ENCODE measurements at places on chromosomes 11 and 22.

DNA sequence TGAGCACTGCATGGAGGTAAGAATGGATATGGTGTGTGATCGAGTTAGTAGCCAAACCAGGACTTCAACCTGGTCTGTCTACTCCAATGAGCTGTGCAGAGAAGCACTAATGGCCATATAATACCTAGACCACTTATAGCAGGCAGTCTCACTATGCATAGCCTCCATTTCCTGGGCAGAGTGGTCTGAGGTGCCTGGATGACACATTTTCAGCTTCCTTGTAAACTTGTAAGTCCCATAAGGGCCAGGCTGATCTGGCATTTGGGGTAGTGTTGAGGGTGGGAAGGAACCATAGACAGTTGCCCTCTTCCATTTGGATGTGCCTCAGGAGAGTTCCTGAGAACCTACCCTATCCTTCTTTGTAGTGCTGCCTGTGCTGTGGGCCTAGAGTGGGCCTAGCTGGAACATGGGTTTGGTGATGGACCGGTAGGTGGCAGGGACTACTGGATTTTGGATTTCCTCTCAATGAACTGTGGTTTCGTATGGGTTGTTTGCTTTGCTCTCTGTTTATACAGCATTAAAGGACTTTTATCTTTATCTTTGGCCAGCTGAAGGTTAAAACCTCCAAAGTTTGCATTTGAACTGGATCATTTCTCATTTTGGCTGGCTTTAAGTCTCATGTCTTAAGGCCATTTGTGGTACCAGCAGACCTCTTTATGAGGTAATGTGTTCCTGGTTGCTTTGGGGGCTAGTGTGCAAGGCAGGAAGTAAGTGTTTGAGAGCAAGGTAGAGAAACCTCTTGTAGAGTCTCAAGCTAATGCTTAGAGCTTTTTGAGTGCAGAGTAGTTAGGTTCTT lies 86.9 kb downstream of the STIM1 start:
- no peak for DNase-seq

DNA sequence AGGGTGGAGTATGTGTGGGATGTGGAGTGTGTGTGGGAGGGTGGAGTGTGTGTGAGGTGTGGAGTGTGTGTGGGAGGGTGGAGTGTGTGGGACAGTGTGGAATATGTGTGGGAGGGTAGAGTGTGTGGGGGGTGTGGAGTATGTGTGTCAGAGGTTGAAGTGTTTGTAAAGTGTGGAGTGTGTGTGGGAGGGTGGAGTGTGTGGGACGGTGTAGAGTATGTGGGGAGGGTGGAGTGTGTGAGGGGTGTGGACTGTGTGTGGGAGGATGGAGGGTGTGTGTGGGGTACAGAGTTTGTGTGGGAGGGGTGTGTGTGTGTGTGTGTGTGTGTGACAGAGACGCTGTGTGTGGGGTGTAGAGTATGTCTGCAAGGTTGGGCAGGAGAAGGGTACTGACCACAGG lies 355.5 kb downstream of the CADM1 start:
- no peak for DNase-seq

DNA sequence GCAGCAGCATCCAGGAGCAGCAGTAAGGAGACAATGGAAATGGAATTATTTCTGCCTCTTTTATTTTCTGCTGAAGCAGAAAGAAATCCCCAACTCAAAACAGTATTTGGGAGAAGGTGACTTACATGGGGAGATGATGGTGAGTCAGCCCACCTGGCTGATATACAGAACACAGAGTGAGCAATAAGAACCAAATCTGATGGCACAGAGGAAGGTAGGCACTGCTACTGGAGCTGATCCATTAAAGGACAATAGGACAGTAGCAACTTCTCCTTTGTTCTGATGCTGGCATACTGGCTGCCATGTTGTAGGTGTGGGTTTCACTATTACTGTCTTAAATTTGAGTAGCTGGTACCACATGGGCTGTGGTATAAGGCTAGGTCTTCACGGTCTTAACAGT lies 45.2 kb downstream of the CLPB start:
- no peak for DNase-seq

DNA sequence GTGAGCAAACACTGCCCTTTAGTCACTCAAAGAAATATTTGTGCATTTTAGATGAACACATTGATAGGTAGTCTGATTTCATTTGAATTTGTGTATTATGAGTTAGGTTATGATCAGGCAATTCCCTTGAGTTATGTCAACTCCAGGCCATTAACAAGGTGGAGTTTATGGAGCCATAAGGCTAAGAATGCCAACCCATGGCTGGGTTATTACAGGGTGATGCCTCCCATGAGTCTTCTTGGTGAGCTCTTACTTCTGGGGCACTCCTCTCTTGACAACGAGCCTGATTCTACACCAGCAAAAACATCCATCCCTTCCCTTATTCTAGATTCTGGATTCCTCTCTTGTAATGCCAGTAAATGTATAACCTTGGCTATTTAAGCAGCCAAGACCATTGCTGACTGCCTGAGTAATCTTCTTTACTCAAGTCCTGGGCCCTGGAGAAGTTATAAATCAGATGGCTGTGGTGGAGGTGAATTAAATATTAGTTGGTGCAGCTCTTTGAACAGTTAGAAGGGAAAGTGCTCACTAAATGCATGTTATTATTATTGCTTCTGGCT lies 645.7 kb upstream of the TENM4 start:
- DNase-seq = no peak

- DNase-seq = no peak
These were observed 9.0 kb downstream of the OR51S1 start for GRCh38 chr11:4839851-4840549.

- no peak for DNase-seq
These were observed 283.1 kb upstream of the CADM1 start for GRCh38 chr11:115787302-115787701.

GRCh38 chr11:126363706-126364248 lies 8.3 kb downstream of the ST3GAL4 start:
- no peak for DNase-seq

GRCh38 chr11:112961751-112962578 lies 745 bp downstream of the NCAM1 start:
- DNase-seq = no peak

- no peak for DNase-seq
These were observed 47.0 kb upstream of the PPP6R3 start for GRCh38 chr11:68413591-68413999.

DNA sequence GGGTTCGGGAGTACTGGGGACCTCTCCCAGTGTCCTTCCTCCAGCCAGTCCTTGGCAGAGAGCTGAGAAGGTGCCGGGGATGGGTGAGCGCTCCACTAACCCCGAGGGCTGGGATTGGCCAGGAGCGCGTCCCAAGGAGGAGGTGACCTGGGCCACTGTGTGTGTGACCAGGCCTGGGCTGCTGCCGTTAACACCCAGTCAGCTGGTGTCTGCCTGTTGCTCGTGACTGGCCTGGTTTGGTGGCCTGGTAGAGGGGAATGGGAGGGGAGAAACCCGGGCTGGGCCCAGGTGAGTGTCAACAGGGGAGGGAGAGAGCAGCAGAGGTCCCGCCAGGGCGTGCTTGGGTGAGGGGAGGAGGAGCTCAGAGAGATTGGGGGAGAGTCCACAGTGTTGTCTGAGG lies 29.9 kb upstream of the GRAMD4 start:
- no peak for DNase-seq

DNA sequence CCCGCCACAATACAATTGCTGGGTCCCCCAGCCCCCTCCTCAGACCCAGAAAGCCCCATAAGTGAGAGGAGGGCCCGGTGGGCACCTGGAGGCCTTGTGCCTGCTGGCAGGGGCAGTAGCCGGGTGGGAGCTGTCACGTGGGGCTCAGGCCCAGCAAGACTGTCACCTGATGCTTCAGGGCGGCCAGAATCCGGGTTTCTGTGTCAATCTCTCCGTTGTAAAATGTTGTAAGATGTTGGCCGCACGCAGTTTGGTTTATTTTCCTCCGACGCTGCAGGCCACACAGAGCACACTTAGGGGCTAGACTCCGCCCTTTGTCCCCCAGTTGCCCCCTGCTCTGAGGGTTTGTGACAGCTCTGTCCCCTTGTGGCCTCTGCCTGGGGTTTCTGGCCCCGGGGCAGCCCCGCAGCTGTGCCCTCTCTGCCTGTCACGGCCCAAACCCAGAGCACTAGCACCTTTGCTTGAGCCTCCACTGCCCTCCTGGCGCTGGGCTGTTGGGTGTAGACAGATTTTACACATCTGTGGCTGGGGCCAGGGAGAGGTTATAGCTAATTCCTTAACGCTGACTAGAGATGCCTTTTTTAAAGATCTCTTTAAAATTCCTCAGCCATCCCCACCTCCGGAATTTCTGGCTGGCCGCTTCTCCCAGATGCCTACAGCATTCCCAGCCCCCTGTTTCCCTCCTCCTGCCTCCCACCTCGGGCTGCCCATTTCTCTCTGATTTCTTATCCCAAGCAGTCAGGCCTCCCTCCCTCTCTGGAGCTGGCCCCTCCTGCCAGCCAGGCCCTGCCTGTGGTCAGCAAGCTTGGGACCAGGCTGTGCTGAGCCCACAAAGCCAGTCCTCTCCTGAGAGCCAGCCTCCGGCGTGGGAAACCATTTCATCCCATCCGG lies 3.2 kb upstream of the PRR5 start:
- DNase-seq = no peak

GRCh38 chr11:73198677-73199076 lies 19.4 kb upstream of the P2RY2 start:
- no peak for DNase-seq

DNA sequence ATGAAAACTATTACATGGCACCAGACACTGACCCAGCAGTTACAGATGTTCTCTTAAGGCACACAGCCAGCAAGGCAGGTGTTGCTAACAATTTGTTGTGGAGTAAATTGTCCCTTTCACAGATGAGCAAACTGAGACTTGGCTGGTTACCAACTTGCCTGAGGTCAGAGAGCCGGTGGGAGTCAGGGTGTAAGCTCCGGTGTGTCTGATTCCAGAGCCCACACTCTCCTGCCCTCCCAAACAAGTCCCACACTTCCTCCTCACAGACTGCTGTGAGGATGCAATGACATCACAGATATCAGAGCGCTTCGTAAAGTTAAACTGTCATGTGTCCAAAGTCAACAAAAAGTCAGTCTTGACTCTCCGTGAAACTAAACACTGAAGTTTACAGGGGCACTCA lies 12.5 kb downstream of the GDPD5 start:
- no peak for DNase-seq

GRCh38 chr22:27614006-27614649 lies 187.4 kb downstream of the MN1 start:
- no peak for DNase-seq

GRCh38 chr22:49143812-49144211 lies 683.9 kb downstream of the BRD1 start:
- no peak for DNase-seq

- no peak for DNase-seq
These were observed 1888.9 kb downstream of the LRRC4C start for GRCh38 chr11:39570526-39570925.

DNA sequence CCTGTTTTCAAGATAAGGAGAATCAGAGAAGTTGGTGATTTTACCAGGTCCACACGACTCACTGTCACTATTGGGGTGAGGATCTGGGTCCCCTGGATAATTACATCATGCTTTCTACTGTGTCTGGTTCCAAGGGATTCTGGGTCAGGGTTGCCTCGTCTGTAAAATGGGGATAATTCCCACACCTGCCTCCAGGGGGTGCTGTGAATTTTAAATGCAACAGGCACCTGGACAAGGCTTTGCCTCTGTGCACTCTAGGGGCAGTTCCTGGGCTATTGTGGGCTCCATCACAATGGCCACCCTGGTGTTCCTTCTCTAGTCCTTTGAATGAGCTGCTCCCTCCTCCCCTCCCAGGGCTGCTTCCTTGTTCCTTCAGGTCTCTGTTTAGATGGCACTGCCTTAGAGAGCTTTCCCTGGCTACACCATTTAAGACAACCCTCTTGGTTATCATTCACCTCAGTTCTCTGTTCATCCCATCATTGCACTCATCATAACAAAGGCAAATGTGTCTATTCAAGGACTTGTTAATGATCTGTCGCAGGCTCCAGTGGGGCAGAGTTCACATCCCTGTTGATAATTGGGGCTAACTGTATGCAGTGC lies 178.6 kb downstream of the MIAT start:
- peak; percentile 23 for DNase-seq

DNA sequence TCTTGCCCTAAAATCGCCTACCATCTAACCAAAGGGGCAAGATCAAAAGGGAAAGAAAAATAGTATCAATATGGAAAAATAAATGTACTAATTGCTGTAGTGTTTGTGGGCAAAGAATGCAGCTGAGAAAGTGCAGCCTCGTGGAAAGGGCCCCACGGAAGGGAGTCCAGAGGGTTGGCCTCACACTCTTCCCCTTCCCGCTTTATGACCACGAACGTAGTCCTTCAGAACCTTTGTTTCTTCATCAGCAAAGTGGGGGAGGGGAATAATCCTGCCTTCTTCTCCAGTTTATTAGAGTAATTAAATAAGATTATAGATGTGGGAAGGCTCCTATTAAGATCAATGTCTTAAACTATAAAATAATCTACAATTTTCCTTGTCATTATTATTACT lies 41.0 kb downstream of the FLI1 start:
- DNase-seq = no peak

GRCh38 chr11:10540546-10540914 lies 457 bp downstream of the RNF141 start:
- DNase-seq = no peak

- DNase-seq = no peak
These were observed 258.4 kb upstream of the TENM4 start for GRCh38 chr11:79699246-79699645.

DNA sequence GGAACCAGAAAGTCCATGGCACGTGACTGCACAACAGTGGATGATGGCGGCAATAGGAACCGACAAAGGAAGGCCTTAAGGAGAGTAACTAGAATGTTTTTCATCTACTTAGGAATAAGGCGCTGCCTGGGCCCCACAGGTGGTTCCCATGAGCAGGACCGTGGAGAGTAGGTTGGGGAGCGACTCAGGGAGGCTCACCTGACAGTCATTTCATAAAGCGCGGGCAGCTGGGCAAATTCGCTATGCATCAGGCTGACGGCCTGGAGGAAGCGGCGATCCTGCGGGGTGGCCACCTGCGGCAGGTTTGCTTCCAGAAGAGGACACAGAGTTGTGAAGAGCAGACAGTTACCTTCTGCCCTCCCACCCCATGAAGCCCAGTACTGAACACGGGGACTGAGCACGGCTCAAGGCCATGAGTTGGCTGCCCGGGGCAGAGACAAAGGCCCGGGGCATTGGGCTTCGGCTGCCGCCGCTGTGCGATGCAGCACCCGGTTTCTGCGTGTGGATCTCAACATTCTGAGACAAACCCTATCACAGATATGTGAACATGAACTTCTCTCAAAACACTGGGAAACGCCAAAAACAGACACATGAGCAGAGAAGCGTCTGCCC lies 25.8 kb downstream of the HPS4 start:
- no peak for DNase-seq

GRCh38 chr11:134560566-134561330 lies 148.7 kb upstream of the B3GAT1 start:
- DNase-seq = peak; percentile 6

GRCh38 chr11:117454564-117454917 lies 126.9 kb downstream of the CEP164 start:
- DNase-seq = no peak

DNA sequence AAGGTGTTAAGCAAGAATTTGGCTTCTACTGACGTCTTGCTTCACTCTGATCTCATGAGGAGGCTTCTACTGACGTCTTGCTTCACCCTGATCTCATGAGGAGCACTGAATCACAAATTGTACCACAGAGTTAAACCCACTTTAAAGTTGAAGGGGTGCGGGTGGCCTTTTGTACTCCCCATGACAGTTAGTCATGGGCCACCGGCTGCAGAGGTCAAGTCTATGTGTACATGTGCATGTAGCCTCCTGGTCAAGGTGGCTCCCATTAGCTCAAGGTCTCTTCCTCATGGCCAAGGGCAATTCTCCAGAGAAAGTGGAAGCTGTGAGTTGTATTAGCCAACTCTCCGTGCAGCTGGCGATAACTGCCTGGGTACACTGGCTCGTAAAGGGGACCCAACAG lies 23.1 kb upstream of the FZD4 start:
- no peak for DNase-seq

Data from memory B cell (primary cell).